Thyroid gland (tissue), 4 donors: ENCODE measurements at places on chromosomes 1 and 21. TPM values are rescaled to one million over a fixed set of nuclear protein-coding genes. Genes with fewer than 3 reads are reported as not detected.

DNA sequence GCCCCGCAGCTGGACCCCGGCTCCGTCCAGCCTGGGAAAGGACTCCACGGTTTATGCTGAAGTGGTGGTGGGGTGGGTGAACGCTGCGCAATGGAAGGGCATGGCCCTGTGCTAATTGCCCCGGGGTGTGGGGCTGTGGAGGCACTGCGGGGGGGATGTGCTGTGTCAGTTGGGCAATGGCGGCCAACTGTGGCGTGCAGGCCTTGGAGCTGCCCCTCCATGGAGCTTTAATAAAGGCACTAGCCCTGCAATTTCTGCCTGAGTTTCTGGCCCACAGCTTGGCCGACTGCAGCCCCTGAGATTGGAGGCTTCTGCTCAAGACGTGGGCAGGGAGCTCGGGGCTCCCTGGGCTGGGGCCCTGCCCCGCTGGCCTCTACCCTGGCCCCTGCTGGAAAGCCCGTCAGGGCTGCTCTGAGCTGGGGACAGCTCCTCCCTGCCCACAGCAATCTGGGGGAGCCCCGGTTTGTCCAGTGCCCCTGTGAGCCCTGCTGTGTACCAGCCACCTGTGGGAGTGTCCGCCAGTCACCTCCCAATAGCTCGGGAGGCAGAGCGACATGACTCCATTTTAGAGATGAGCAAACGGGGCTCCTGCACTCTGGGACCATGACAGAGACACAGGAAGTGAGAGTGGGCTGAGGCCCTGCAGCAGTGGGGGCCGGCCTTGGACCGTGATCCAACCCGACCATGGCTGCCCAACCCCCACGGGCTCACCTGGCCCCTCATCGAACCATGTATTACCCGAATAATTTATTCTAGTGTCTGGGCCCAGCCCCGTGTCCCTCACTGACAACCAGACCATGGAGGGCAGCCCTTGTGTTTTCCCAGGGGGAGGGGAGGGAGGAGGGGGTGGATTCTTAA, 8.7 kb upstream of the TNFRSF14 start:
- H3K27me3 ChIP-seq: no peaks in the 10 kb centered on the region
- peak overlapping the region; percentile 95 for H3K27ac ChIP-seq

DNA sequence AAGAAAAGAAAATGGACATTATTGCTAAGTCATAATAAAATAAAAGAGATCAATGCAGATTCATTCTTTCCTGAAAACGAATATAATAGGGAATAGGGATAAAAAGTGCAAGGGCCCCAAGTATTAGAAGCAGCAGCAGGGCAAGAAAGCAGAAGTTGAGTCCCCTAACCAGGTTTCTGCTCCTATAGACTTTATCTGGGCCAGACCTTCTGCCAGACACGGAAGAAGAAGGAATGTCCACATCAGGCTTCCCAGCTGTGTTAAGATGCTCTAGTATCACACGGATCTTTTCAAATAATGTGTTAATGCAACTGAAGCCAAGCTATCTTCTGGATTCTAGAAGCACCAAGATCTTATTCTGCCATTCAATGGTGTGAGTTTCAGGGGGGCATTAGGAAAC, 26.9 kb downstream of the CD244 start:
- no peak overlapping the region for H3K4me3 ChIP-seq
- H3K36me3 ChIP-seq: no peaks in the 10 kb centered on the region
- DNase-seq: no peak

SORT1 gene
- total RNA-seq: 148 TPM

GRCh38 chr1:232127190-232127589, 500.6 kb downstream of the DISC1 start:
- no peak overlapping the region for H3K27ac ChIP-seq
- no peaks in the 10 kb centered on the region for H3K4me1 ChIP-seq
- no peaks in the 10 kb centered on the region for H3K27me3 ChIP-seq
- DNase-seq: no peak
